M059J (cell line): ENCODE measurements at places on chromosomes 16 and 17. TPM values are rescaled to one million over a fixed set of nuclear protein-coding genes. Genes with fewer than 3 reads are reported as not detected.

DNA sequence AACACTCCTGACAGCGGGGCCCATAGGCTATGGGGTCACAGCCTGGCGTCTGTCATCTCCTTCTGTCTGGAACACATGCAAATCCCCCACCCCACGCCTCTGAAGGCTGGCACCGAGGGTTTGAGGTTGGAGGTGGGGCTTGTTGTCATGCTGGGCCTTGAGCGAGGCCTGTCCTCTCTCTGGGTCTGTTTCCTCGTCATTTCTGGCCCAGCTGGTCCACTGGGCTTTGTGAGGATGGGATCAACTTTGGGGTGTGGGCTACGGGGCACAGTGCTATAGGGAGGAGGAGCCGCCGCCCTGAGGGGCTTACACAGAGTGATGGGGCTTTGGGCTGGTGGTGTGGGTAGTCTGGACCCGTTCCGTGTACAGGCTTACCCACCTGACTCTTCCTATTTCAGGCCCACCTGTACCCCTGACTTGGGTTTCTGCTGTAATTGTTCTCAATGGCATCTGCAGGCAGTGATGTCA, 87.5 kb downstream of the AMFR start:
- no peak for DNase-seq

DNA sequence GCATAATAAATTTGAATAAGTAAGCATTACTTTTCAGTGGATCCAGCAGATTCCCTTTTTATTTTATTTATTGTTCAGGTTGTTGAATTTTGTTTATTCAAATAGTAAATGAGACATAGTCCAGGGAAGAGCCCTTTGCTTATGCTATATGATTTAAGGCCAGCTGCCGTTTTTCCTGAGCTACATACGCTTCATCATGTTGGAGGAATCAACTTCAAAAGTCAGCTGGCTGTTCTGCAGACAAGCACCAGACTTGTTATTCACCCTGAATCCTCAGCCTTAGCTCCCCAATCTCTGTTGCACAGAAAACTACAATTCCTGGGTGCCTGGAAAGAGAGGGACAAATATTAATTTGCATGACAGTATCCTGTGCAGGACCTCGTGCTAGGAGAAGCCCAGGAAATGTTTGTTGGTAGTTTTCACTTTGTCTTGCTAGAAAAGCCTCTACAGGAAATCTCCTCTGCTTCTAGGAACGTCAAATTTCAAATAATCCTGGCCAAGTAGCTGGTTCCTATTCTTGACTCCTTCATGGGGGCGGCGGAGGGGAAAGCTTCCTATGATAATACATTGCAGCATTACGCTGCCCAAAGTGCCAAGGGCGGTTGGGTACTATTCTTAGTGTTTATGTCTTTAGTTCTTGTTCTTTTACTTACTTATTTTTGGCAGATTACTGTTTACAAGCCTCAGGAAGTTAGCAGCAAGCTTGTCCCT, 101.6 kb downstream of the PRKCA start:
- DNase-seq = no peak

DNA sequence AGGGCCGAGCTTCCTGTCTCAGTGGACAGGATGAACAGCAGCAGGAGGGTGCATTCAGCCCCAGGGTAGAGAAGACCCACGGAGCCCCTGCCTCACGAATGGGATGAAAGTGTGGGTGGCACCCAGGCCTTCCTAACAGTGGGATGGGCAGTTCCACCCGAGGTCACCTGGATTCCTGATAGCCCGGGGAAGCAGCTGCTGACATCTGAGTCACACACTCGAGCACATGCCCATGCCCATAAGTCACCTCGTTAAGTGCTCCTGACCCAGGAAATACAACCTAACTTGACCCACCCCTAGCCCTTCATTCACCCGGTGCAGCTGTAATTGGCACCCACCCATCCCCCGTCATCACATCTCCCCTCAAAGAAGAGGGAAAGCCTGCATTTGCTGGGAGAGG, 85.3 kb upstream of the FOXF1 start:
- DNase-seq = peak; percentile 33

DNA sequence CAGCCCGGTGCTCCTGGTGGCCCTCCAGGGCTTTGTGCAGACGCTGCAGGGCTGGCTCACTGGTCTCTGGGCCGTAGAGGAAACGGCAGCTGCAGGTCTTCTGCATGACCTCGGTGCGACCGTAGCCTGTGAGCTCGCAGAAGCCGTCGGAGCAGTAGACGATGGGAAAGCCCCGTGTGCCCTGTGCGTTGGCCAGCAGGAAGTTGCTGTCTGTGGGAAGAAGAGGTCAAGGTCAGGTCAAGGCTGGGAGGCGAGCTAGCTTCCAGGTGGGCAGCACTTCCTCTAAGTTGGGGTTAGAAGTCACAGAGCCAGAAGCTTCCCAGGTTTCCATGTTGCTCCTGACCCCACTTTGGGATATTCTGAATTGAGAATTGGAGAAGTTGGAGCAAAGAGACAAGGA, 2.1 kb downstream of the KCNH4 start:
- no peak for DNase-seq

DNA sequence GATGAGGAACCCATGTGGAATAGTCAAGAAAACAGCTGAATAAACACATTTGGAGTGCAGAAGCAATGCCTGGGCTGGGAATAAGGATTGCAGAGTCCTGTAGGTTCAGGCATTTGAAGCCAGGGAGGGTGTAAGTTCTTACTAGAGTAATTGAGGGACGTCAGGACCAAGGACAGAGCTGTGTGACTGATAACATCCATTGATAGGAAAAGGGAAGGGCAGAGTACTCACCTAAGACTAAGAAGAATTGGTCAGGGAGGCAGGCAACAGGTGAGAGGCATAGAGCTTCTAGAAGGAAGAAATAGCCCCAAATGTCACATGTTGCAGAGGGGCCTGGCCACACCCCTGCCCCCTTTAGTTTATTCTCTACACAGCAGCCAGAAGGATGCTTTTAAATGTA, 79.8 kb upstream of the TMEM132E start:
- peak; percentile 31 for DNase-seq

DNA sequence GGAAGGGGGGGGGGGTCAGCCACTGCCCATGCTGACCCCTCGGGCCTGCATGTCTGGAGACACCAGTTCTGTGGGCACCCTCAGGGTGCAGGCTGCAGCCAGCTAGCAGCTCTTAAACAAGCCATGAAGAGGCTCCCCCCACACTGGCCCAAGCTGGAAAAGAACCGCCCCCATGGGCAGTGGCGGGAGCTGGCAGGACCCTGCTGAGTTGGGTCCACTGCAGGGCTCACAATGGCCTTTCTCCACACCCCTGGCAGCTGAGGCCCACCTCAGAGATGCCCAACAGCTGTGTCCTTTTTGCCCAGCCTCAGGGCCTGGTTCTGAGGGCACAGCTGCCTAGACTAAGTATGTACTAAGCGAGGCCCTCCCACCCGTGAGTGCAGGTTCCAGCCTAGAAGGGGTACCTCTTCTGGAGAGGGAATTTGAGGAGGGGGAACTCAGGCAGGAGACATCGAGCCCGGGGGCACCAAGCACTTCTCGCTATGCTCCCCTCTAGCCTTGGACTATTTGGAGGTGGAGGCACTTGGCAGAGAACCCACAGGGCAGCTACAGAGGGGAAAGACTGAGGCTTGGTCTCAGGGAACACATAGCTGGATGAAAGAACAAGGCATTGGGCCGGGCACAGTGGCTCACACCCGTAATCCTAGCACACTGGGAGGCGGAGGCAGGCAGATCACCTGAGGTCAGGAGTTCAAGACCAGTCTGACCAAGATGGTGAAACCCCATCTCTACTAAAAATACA, 3.2 kb downstream of the THRA start:
- DNase-seq = peak; percentile 37

- DNase-seq = no peak
These were observed 93.4 kb downstream of the NCOR1 start for GRCh38 chr17:16121915-16122314.

DNA sequence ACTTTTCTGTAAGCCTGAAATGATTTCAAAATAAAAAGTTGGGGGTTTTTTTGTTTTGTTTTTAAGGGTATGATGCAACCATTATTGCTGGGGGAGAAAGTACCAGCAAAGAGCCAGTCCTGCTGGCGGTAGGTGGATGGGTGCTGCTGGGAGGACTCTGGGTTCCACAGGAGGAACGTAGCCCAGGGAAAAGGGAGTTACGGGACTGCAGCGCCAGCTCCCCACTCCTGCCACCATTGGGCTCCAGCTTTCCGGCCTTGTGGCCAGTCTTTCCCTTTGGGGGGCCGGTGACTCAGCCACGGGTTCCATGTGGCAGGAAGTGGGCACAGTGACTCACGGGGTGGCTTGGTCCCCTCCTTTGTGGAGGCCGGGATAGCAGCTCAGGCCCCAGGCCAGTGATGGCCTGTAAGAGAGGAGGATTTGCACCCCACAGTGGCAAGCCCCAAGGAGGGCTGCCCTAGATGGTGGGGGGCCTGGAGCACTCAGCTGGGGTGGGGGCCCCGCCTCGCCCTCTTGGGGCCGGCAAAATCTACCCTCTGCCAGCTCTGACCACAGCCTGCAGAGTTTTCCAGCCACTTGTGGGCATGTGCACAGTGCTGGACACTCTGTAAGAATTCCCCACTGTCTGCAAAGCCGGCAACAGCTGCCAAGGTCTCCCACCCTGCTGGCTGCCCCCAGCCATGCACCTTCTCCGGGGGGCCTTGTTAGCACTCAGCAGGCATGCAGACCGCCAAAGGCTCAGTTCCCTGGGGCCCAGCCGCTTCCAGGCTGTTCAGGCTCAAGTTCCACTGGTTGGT, 30.4 kb downstream of the SOCS3 start:
- DNase-seq = peak; percentile 97

DNA sequence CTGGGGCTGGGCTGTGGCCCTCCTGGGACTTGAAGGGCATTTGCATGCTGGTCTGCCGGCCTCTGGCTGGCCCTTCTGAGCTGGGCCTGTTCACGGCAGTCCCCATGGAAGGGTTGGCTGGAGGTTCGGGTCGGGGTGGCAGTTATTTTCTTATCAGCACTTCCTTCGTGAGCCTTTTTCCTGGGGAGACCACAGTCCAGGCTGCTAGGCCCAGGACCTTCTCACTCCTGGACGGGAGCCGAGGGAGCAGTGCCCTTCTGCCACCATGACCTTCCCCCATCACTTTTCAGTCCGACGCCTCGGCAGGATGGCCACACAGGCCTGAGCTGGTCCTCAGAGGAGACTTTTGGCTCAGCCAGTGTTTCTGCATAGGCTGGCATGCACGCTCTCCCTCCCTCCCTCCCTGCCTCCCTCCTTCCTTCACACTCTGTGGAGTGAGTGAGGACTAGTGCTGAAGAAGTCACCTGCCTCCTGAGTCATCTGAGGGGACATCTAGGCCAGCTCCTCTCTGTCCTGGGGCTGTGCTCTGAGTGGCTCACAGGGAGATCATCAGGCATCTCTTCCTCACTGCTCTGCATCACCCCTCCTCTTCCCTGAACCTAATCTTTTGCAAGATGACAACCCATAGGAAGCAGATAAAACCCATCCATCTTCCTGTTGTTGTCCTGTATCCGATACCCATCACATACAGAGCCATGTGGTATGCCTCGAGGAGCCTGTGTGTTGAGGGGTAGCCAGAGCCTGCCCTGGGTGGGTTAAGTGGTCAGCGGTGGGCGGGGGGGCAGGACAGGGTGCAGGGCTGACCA, 109.7 kb downstream of the RAP1GAP2 start:
- DNase-seq = no peak

- DNase-seq = peak; percentile 76
These were observed 408.6 kb downstream of the SOX9 start for GRCh38 chr17:72529386-72529785.

- DNase-seq = no peak
These were observed 2.9 kb upstream of the PRKCB start for GRCh38 chr16:23832882-23833281.

DNA sequence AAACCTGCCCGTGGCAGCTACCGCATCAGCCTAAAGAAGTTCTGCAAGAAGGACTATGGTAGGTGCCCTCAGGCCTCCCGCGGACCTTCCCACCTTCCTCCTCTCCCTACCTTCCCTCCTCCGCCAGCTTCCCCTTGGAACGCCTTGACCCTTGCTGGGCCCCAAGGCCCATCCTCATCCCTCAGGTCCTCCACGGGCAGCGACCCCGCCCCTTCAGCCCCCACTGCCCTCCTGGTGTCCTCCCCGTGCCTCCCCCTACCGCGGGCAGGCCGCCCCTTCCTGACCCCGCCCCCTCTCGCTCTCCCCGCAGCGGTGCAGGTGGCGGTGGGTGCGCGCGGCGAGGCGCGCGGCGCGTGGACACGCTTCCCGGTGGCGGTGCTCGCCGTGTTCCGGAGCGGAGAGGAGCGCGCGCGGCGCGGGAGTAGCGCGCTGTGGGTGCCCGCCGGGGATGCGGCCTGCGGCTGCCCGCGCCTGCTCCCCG, 1.4 kb upstream of the TBC1D24 start:
- DNase-seq = peak; percentile 43

GRCh38 chr16:56658327-56658875, 642 bp downstream of the MT1F start:
- no peak for DNase-seq

DNA sequence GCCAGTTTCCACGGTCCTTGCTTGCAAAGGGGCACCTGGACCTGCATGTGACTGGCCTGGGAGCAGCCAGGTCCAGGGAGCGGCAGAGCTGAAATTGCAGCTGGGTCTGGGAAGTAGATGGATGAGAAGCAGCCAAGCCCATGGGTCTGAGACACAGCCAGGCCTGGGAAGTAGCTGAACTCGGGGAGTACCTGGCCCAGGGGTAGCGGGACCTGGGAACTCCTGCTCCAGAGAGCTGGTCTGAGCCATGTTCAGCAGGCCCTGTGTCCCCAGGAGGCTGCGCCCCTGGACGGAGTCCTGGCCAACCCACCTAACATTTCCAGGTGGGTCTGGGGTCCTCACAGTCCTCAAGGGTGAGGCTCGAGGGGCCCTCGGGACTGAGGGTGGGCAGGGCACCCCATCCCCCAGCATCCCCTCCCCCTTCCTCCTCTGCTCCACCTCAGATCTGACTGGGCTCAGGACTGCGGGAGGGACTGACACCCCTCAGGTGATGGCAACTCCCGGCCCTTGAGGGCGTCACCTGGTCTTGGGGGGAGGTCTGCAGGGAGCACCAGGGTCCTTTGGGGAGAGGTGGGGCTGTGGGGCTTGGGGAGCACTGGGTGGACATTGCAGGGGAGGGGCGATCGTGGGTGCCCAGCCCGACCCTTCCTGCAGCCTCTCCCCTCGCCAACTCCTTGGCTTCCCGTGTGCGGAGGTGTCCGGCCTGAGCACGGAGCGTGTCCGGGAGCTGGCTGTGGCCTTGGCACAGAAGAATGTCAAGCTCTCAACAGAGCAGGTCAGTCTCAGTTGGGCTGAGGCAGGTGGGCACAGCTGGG, 3.0 kb downstream of the MSLN start:
- DNase-seq = no peak

- peak; percentile 100 for DNase-seq
These were observed 122.6 kb downstream of the SOCS1 start for GRCh38 chr16:11133344-11133943.

- DNase-seq = no peak
These were observed 13.6 kb downstream of the G6PC3 start for GRCh38 chr17:44084131-44084538.

SGSH gene
- total RNA-seq = 26.9 and 34.6 TPM in 2 replicates

KCNJ18 gene
- total RNA-seq = not detected in 2 replicates

RNF43 gene
- 0.17 TPM in 1 of 2 replicates, not detected in the other for total RNA-seq

C16orf89 gene
- 0.17 TPM in 1 of 2 replicates, not detected in the other for total RNA-seq
